ENCODE measurements at places on chromosomes 13 and 19.

- DNase-seq: peak; percentile 92
Measured at GRCh38 chr19:41426952-41427646, at the start of gene B3GNT8. B3GNT8 (minus strand) TSS chr19:41427374; CDS start chr19:41426778, 596 bp downstream.

- DNase-seq: no peak
Measured at GRCh38 chr19:46186717-46187101, 38.7 kb downstream of the IGFL2 start.

DNA sequence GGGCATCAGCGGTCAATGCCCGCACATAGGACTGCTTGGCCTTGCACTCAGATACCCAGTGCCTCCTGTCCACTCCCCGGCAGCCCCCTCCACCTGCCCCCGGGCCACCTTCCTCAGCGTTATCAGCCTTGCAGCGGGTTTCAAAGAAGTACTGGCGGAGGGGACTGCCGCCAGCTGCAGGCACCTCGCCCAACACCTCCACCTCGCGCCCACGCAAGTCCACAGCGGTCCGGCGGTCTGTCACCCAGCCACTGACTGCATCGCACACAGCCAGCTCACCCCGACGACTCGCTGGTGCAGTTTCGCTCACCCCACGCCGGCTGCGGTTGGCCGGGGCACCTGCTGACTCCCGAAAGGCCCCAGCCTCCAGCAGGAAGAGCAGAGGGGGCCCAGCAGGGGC is 3.2 kb downstream of the NTF4 start:
- no peak for DNase-seq

- no peak for DNase-seq
Measured at GRCh38 chr13:113077566-113077952, 28.0 kb upstream of the F7 start.

DNA sequence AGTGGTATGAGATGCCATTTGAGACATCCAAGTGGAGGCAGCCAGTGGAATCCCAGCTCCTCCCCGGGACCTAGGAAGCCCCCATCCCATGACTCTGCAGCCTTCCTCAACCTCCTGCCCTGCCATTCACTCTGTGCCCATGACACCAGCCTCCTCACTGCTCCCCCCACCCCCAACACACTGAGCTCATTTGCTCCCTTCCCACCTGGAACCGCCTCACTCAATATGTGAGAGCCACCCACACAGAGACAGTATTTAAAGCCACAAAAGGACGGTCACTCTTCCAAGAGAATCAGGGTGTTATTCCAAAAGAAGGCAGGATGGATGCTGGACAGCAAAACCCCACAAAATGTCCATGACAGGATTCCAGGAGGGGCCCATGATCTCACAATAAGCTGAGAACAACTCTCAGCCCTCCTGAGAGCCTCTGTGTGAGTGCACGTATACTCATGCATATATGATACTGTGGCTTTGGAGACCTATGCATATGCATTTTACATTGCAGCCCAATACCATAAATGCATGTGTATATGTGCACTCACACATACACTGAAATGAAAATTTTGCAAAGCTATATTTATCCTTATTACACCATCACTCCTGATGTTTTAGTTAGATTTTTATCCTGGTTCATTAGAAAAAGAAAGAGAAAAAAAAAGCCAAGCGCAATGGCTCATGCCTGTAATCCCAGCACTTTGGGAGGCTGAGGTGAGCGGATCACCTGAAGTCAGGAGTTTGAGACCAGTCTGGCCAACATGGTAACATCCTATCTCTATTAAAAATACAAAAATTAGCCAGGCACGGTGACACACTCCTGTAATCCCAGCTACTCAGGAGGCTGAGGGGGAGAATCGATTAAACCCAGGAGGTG is 10.8 kb upstream of the RANBP3 start:
- DNase-seq: peak; percentile 19

GRCh38 chr19:47619763-47620162 is 10.8 kb downstream of the BICRA start:
- no peak for DNase-seq

GRCh38 chr13:79846386-79846785 is 365.4 kb downstream of the NDFIP2 start:
- no peak for DNase-seq

DNA sequence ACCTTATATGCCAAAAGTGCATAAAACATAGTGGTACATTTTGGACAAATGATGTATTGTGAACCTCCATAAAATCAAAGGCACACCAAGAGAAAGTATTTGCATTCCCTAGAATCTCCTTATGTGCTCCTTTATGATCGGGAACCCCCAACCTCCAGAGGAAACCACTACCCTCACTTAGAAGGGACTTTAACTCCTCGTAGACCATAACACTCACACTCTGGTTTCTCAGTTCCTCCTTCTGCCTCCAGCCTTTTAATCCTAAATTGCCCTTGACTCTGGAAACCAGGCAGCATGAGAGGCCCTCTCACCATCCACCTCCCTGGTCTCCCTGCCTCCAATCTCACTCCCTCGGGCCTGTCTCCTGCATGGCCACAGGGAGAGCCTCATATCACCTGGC is 9.8 kb upstream of the KCNN4 start:
- no peak for DNase-seq

DNA sequence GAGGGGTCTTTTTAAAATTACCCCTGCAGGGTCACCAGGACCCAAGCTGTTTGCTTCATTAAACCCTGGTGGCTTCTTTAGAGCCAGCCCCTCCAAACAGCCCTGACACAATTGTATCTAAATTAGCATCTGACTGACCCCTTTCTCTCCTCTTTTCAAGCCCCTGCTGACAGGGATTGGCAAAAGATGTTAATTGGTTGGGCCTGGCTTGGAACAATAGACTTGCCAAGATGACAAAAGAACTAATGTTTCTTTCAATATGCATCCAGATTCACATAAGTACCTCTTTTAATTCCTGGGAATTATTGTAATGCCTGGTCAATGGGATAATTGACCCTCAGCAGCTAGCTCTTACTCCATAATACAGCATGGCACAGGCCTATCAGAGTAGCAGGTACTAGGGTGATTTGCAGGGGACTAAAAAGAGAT is 140.8 kb downstream of the SHISA2 start:
- no peak for DNase-seq

DNA sequence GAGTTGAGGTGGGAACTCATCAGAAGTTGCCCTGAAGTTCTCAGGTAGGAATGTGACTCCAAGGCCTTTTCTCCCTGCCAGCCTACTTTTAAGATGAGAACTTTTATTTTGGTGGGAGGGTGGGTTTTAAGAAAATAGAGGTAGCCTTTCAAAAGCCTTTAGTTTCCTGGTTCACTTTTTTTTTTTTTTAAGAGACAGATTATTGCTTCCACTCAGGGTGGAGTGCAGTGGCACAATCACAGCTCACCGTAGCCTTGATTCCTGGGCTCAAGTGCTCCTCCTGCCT is 3.0 kb downstream of the C19orf67 start:
- DNase-seq: no peak

DNA sequence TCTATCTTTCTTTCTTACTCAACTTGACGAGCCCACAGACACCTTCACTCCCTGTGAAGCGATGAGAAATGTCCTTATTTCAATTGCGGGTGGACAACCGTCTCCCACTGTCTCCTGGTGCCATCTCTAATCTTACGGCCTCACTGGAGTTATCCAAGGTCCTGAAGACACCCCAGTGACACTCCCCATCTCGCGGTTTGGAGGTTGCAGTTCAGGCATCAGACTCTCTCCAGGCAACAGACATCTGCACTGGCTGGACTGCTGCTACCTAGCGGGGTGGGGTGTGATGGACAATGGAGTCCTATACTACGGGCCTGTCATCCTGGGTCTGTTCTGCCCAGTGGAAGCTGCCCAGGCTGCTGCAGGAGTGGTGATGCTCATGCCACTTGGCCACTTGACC is 18.3 kb upstream of the IRS2 start:
- no peak for DNase-seq

GRCh38 chr19:570937-571565 is 1.3 kb upstream of the BSG start:
- peak; percentile 55 for DNase-seq

DNA sequence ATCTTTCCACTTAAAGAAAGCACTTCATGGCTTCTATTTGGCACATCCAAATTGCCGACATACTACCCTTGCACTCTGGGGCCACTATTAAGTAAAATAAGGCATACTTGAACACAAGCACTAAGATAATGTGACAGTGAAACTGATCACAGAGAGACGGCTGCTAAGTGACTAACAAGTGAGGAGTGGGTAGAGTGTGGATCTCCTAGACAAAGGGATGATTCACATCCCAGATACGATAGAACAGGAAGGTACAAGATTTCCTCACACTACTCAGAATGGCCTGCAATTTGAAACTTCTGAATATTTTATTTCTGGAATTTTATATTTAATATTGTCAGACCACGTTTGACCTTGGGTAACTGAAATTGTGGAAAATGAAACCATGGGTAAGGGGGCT is 1721.8 kb upstream of the SPRY2 start:
- DNase-seq: peak; percentile 73

GRCh38 chr13:87894059-87894458 is 222.9 kb downstream of the SLITRK5 start:
- DNase-seq: peak; percentile 11

DNA sequence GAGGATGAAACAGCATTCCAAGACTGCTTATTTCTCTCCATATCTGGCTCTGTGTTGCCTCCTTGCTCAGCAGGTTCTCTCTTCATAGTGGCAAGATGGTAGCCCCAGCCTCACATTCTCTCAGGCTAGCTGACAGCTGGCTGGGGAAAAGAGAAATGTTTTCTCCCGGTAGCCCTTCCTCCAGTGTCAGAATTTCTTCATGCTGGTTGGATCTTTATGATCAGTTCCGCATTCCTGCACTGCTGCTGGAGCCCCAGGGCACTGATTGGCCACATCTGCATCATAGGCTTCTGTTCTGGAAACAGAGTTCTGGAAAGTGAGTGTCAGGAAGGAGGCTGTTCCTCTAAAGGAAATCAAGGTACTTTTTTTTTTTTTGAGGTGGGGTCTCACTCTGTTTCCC is 24.6 kb downstream of the POP4 start:
- DNase-seq: no peak

DNA sequence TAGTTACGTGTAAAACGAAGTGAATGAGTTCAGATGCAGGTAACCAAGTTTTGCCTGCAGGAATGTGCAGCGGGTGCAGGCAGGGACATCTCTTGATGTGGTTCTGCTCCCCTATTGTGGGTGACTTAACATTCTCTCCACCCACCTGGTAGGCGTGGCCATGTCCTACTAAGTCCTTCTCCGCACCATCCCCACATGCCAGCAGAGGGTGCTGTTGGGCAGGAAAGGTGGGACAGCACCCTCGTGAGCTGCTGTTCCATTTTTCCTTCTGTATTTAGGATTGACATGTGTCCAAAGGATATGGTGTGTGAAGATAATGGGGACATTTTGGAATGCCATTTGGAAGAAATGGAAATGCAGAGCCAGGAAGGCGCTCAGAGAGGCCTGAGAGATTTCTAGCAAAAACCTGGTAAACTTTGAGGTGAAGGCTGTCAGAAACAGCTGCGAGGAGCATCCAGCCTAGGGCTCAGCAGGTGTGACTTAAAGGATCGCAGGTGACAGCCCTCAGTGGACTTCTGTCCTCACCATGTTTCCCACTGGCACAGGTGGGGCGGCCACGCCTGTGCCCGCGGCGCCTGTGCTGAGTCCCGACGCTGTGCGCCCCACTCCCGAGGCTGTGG is 26.2 kb upstream of the MCF2L start:
- peak; percentile 96 for DNase-seq

DNA sequence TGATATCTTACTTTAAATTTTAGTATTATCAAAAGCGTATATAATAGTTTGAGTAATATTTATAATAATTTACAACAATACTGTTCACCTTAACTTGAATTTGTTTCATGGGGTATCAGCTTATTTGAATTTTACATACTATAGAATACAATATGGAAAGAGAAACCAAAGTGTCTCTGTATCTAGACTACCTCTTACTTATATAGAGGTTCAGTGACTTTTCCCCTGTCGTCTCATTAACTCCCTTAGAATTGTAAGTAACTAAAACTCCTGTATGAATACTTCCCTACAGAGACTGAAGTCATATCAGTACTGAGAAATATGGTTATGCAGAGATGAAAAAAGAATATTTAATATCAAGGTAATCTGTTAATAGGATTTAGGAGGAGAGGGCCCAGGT is 26.8 kb downstream of the COG6 start:
- DNase-seq: no peak

DNA sequence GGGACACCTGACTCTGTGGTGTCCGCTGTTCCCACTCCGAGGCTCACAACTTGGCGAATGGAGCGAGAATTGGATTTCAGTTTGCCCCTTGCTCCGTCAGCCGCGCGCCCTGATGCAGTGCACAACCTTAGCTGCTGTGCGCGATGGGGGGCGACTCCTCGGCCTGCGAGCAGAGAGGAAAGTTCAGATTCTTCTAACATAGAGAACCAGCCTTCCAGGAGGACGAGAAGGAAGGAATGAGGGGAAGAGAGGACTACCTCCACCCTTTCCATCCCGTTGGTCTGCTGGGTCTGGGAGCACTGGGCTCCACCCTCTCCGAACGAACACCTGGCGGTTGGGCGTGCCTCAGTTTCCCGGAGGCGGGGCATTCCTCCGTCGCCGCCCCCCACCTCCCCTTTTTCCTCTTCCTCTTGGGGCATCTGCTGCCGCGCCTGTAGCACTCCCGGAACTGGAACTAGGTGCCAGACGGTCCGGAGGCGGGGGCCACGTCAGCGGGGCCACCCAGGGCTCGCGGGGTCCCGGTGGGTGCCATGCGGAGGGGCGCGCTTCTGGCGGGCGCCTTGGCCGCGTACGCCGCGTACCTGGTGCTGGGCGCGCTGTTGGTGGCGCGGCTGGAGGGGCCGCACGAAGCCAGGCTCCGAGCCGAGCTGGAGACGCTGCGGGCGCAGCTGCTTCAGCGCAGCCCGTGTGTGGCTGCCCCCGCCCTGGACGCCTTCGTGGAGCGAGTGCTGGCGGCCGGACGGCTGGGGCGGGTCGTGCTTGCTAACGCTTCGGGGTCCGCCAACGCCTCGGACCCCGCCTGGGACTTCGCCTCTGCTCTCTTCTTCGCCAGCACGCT is at the start of gene KCNK6:
Gene KCNK6, plus strand, starts transcription at position 425 of the 838 bp plus-strand sequence. Its CDS starts 106 bp downstream, at position 531.
- peak; percentile 69 for DNase-seq

DNA sequence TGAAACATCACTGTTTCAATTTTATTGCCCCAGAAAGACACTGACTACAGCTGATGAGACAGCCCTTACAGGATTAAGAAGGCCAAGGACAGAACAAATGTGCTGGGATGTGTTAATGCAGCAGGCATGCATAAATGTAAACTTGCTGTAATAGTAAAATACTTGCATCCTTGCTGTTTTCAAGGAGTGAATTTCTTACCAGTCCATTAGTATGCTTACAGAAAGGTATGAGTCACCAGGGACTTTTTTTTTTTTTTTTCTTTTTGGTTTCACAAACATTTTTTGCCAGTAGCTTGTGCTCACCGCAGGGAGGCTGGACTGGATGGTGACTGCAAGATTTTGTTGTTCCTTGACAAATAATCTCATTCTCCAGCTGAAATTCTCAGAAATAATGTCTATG is 55.1 kb downstream of the GPR180 start:
- peak; percentile 90 for DNase-seq

DNA sequence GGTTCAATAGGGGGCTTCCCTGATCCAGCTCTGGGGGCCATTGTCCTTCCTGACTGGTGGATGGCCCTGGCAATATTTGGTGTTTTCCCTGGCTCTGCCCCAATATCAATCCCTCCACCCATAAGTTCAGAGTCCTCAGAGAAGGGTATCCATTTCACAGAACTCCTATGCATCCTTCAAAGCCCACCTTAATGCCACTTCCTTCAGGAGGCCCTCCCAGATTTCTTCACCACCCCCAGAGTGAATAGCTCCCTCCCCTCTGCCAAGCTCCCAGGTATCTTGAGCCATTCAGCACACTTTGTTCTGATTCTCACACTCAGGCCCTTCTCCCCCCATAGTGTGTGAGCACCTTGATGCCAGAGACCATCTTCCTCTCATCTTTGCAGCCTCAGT is 5.8 kb downstream of the PPP1R14A start:
- DNase-seq: no peak

GRCh38 chr19:46878613-46879375 is 18.0 kb downstream of the ARHGAP35 start:
- no peak for DNase-seq
